Stimulated activated CD4-positive, alpha-beta T cell treated with anti-CD3 and anti-CD28 coated beads, Interleukin-2, amount 100 ng/mL, for 4 hours (primary cell): ENCODE measurements at places on chromosomes 12 and 14.

DNA sequence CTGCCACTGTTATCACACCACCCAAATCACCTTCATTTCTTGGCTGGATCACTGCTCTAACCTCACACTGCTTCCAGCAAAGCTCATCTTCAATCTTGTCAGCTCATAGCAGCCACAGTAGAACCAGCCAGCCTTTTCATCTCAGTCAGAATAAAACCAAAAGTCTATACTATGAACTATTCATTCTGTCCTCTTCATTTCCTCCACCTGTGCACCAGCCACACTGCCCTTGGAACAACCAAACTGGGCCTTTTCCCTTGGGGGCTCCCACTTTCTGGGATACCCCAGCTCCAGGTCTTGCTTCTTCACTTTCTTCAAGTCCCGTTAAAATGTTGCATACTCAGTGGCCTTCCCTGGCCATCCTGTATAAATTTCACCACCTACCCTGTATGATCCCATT is 234.4 kb upstream of the DAAM1 start:
- DNase-seq: no peak

- DNase-seq: no peak
These were observed 27.6 kb upstream of the LRP6 start for GRCh38 chr12:12294215-12295005.

DNA sequence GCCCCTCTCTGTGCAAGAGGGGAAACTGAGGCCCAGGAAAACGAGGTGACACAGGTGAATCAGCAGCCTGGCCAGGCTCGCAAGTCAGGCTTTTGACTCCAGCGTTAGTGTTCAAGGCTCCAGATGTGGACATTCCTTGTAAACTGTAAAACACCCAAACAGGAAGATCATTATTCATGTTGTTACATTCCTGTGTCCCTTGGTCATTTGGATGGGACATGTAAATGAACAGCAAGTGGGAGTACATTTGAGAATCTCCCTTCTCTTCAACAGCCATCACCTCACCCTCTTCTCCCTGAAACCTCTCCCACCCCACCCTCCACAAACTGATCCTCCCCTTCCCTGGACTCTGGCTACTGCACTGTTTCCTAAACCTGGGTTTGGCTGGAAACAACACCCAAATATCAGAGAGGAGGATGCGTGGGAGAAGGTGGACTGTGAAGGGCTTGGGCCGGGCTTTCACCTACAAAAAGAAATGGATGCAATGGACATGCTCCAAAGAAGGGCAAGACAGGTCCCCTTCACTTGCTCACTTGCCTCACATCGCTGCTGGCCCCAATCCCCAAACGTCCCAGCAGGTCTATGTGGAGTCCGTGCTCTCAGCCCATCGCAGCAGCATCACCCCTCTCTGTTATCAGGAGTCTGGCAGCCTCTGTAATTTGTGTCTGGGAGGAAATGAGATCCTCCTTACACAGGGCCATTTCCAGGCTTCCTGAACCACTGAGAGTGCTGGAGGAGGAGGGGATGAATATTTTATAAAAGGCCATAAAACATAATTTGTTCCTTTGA is 76.7 kb downstream of the GALNT8 start:
- DNase-seq: no peak

GRCh38 chr12:46493150-46493833 is 120.7 kb upstream of the SLC38A2 start:
- no peak for DNase-seq

DNA sequence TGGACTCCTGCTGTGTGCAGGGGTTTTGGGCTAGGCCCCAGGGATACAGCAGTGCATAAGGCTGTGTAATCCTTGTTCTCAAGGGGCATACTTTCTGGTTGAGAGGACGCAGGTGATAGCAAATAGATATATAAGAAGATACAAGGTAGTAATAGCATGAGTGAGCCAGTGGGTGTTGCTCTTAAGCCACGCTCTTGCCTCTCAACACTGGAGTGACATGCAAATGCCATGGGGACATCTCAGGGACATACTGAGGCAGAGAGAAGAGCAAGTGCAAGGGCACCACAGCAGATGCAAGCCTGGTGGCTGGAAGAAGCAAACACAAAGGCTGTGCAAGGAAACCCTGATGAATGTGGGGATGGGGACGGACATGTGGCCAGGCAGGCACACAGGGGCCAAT is 223.3 kb downstream of the CHST11 start:
- DNase-seq: no peak

- DNase-seq: no peak
These were observed 112.1 kb downstream of the TTC7B start for GRCh38 chr14:90703841-90704737.

DNA sequence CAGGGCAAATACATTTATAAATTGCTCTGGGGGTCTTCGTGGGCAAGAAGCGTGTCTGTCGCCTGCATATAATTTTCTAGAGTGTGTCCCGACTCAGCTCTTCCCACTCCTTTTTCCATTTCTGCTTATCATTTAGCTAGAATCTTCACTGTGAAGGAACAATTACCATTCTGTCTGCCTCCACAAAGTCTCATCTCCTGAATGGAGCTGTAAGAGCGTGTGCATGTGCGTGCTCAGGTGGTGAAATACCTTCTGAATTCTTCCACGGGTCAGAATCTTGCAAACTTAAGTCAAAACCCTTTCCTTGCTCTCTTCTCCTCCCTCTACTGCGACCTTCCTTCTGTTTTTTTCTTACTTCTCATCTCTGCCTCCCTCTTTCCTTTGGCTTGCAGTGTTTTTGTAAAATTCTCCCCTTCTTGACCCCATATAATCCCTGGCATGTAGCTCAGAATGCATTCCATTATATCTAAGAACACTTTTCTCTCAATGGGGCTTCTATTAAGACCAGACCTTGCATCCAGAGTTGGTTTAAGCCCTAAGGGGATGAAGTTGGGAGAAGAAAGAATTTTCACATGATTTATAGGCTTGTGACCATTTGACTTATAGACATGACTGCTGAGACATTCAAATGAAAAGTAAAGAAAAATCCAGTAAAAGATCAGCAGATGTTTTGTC is 25.0 kb upstream of the GSG1 start:
- DNase-seq: no peak

DNA sequence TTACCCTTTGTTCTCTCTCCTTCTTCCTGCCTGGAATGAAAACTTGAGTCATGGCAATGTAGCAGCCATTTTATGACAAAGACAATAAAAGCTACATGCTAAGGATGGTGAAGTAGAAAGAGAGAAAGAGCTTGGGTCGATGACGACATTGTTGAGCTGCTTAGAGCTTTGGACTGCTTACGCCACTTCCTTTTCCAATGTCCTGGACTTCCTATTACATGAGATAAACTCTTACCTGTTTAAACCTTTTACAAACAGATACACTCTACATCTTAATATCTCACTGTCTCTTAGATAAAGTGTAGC is 70.1 kb downstream of the PEBP1 start:
- no peak for DNase-seq

GRCh38 chr12:33724867-33725266 is 285.2 kb upstream of the SYT10 start:
- DNase-seq: no peak

DNA sequence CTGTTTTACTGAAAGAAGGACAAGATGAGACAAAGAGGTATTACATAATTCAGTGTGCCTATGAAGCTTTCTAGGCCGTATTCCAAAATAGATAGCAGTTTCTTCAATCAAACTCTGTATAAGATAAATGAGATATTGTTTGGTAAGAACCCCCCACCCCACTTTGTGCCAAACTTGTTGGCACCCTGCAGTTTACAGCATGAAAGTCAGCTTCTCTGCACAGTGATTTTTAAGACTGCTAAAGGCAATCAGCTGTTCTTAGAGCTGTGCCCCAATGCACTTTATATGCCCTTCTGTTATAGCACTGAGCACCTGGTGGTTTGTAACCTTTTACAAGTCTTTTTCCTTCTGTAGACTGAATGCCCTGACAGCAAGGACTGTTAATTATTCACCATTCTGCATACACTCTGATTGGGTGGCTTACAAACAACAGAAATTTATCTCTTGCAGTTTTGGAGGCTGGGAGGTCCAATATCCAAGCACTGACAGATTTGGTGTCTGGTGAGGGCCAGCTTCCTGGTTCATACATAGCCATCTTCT is 76.7 kb downstream of the ANO4 start:
- DNase-seq: no peak

- DNase-seq: no peak
These were observed 45.5 kb upstream of the ERGIC2 start for GRCh38 chr12:29426498-29426897.

DNA sequence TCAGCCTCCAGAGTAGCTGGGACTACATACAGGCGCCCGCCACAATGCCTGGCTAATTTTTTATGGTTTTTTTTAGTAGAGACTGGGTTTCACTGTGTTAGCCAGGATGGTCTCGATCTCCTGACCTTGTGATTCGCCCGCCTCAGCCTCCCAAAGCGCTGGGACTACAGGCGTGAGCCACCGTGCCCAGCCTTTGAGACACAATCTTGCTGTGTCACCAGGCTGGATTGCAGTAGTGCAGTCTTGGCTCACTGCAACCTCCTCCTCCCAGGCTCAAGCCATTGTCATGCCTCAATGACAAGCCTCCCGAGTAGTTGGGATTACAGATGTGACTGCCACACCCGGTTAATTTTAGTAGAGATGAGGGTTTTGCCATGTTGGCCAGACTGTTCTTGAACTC is 21.3 kb upstream of the STRN3 start:
- no peak for DNase-seq

DNA sequence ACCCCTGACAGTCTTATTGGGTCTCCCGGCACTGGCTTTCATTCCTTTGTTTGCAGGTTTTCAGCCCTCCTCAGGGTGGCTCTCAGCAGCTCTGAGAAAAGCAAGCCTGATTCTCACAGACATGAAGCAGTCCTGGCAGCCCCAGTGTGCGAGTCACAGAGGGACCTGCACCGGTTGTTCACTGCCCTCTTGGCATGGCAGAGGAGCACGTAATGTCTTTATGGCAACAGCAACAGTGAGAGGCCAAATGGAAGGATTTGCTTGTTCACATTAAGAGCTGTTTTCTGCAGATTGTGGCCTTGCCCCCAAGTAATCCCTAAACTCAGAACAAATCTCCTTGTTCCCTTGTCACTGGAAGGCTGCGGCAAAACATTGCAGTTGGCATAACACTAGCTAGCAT is 3.4 kb downstream of the KCNA5 start:
- no peak for DNase-seq

DNA sequence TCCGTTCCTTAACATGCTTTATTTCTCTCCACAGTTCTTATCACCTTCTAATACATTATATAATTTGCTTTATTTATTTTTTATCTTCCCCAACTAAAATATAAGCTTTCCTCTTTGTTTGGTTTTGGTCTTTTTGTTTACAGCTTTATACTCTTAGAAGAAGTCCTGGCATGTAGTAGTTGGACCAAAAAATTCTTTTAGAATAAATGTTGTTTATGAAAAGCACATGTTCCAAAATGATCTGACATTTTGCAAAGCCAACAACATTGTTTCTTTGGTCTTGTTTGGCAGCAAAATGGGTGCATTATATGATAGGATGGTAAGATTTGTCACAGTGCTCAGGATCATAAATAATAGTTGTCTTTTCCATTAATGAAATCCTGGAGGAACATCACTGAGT is 312.5 kb downstream of the LRIG3 start:
- DNase-seq: no peak

DNA sequence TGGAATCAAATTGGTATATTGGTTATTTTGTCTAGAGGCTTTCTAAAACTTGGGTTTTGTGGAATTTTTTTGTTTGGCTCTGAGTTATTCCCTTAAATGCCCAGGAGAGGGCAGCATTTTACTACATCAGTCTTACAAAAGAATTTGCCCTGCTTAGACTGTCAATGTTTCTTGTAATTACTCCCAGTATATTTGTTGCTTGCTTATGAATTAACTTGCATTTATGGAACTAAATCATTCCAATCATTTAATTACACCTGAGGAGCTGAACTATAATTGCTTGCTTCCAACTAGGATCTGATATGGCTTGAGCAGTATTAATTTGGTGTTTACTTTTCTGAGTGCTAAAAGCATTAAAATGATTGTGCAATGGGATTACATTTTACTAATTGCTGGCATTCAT is 48.7 kb downstream of the MIPOL1 start:
- no peak for DNase-seq

DNA sequence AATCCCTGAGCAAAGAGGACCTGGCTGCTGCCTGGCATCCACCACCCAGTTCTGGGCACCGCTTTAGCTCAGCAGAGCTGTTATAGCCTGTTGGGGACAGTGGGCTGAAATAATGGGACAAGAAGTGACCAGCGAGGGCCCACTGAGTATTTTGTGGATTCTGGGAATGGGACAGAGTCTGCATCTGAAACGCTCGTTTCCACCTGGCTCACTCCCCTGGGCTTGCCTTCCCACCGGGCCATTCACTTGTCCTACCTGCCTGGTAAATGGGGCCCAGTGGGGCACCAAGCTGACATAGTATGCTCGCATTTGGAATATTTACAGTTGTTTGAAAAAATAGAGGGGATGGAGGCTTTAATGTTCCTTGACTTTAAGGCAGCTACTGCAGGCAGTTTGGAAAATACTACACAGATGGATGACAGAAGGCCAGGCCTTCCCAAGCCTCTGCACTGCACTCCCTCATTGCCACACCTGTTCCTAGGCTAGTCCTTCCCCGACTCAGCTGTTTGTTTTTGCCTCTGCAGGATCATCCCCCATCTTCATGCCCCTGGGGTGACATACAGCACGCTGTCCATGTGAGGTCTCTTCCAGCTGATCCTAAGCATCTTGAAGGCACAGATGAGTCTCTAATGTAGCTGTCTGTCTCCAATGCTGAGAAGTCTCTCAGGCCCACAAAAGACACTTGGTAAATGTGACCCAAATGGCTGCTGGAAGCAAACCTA is 61.3 kb upstream of the DICER1 start:
- no peak for DNase-seq

DNA sequence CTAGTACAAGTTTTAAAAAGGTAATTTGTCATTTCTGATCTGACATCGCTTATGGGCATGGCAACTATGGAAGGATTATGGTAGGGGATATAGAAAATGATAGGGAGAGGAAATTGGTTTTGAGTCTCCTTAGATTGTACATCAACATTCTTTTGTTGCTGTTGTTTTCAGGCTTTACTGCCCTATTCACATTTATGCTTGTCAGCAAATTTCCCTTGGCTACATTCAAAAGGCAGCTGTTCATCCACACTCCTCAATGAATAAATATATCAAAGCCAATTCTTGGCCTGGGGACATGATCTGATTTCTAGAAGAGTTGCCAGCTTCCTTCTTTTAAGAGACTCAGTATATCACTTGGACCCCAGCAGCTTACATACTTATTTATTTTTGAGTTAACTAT is 283.4 kb downstream of the CEP128 start:
- no peak for DNase-seq

DNA sequence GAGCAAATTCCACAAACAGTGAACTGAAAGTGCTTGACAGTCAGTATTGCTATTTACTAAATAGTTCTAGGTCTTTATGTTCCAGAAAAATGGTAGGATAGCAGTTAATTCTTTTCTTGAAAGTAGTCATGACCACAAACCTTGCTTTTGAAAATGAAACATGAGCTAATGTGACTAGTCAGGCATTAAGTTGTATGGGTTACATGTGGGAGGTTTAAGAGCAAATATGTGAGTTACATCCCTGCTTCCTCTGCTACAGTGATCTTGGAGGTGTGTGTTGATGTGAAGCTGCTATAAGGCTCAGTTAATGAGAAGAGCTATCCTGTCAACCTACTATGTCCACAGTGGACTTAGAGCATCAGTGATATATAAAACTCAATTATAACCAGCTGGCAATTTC is 741.6 kb downstream of the FSCB start:
- DNase-seq: no peak
